ENCODE measurements at places on chromosomes 16 and 17. TPM values are rescaled to one million over a fixed set of nuclear protein-coding genes. Genes with fewer than 3 reads are reported as not detected.

The TBC1D3I gene
- not detected for total RNA-seq

The WDR45B gene
- total RNA-seq = 63.0 TPM

The PERCC1 gene
- 1.9 TPM for total RNA-seq

The FBXW10 gene
- not detected for total RNA-seq

The RCVRN gene
- 0.56 TPM for total RNA-seq

The NGFR gene
- total RNA-seq = 30.7 TPM

The TNFRSF13B gene
- not detected for total RNA-seq

The ATP2A3 gene
- total RNA-seq = 7.7 TPM

The KCNH4 gene
- 0.48 TPM for total RNA-seq

The CACNA1G gene
- total RNA-seq = 1.8 TPM

The KRT12 gene
- not detected for total RNA-seq

The CDK5RAP3 gene
- total RNA-seq = 90.8 TPM

The SLC16A11 gene
- 0.47 TPM for total RNA-seq

The OR2C1 gene
- not detected for total RNA-seq

The SPNS3 gene
- 1.0 TPM for total RNA-seq

The SCARF1 gene
- 7.2 TPM for total RNA-seq

The GNG13 gene
- total RNA-seq = not detected

The FKBP10 gene
- total RNA-seq = 53.1 TPM

The TMEM114 gene
- not detected for total RNA-seq

The VMO1 gene
- 8.7 TPM for total RNA-seq

The PRR15L gene
- 6.6 TPM for total RNA-seq

The RBFOX1 gene
- total RNA-seq = not detected

The KRT39 gene
- not detected for total RNA-seq

The TLE7 gene
- not detected for total RNA-seq

The BLTP2 gene
- total RNA-seq = 125 TPM

The MT1G gene
- total RNA-seq = 35.0 TPM

The RFNG gene
- total RNA-seq = 35.4 TPM

The ARHGAP27 gene
- 13.4 TPM for total RNA-seq

The CDRT15L2 gene
- total RNA-seq = not detected

The ZNF624 gene
- 3.3 TPM for total RNA-seq

The CHD9NB gene
- total RNA-seq = 0.84 TPM

The AATK gene
- 2.3 TPM for total RNA-seq

The HBA2 gene
- 232 TPM for total RNA-seq

The ABCC11 gene
- 0.24 TPM for total RNA-seq

The RRAD gene
- total RNA-seq = 10.3 TPM

The MGRN1 gene
- total RNA-seq = 51.8 TPM

The TMC8 gene
- total RNA-seq = 12.5 TPM

The KRTAP2-3 gene
- not detected for total RNA-seq

The COQ9 gene
- total RNA-seq = 60.5 TPM

The SLC47A1 gene
- 0.95 TPM for total RNA-seq

The CDK5R1 gene
- 1.1 TPM for total RNA-seq

The NEUROD2 gene
- total RNA-seq = 0.06 TPM

The CCT6B gene
- 4.6 TPM for total RNA-seq

The TBC1D28 gene
- not detected for total RNA-seq

The EVI2B gene
- total RNA-seq = 13.5 TPM

The RUNDC3A gene
- not detected for total RNA-seq

The KRT31 gene
- not detected for total RNA-seq

The PRAC1 gene
- total RNA-seq = not detected

The ADORA2B gene
- total RNA-seq = 2.1 TPM

The TBC1D3B gene
- total RNA-seq = 3.0 TPM

The VASN gene
- total RNA-seq = 22.4 TPM

The CBX4 gene
- total RNA-seq = 5.5 TPM

The CD19 gene
- not detected for total RNA-seq

The ITGAL gene
- total RNA-seq = 1.5 TPM

The PIRT gene
- total RNA-seq = 0.09 TPM

The KRTAP1-5 gene
- not detected for total RNA-seq

The HSDL1 gene
- total RNA-seq = 11.8 TPM

The TPPP3 gene
- total RNA-seq = 13.1 TPM

The REXO5 gene
- total RNA-seq = 2.7 TPM

The OR4D1 gene
- not detected for total RNA-seq

Measured in omental fat pad (tissue), 4 donors.